Prostate gland (tissue), 2 donors: ENCODE measurements at places on chromosomes 3 and 15.

DNA sequence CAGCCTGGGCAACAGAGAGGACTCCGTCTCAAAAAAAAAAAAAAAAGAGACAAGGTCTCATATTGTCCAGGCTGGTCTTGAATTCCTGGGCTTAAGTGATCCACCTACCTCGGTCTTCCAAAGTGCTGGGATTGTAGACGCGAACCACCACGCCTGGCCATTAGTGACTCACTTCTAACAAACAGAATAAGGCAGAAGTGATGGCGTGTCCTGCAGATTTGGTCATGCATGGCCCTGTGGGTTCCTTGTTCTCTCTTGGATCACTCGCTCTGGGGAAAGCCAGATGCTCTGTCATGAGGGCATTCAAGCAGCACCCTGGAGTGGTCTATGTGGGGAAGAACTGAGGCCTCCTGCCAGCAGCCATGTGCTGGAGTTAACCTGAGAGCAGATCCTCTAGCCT, 27.4 kb upstream of the TJP1 start:
- no peak for DNase-seq

- no peak for DNase-seq
Observed at GRCh38 chr3:148865049-148865448, at the start of gene CPA3. CPA3 (plus strand) TSS chr3:148865296; CDS start chr3:148865308, 12 bp downstream.

- DNase-seq: no peak
Observed at GRCh38 chr3:106428565-106428994, 559.8 kb upstream of the CBLB start.

DNA sequence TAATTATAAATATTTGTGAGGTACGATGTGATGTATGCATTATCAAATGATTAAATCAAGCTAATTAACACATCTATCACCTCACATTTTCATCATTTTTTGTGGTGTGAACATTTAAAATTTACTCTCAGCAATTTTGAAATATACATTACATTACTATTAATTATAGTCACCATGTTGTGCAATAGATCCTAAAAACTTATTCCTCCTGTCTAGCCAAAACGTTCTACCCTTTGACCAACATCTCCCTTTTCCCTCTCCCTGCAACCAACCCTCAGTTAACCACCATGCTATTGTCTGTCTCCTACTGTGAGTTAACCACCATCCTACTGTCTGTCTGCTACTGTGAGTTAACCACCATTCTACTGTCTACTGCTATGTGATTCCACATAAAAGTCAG, 20.7 kb upstream of the SLMAP start:
- DNase-seq: no peak

- DNase-seq: no peak
Observed at GRCh38 chr3:10783360-10784351, 32.4 kb upstream of the SLC6A11 start.

DNA sequence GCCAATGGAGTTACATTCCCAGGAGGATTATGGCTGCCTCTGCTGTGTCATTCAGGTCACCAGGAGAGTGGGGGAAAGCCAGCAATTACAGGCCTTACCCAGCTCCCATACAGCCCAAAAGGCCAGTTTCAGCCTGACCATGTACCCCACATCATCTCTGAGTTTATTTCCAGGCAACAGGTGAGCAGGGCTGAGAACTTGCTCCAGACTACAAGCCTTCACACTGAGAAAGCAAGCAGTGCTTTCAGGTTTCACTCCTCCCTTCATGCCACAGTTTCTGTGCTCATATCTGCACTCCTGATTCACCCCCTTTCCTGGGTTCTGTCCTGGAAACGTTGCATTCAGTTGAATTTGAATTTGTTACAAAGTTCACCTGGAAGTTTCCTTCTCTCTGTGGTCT, 68.1 kb upstream of the ABI3BP start:
- no peak for DNase-seq

DNA sequence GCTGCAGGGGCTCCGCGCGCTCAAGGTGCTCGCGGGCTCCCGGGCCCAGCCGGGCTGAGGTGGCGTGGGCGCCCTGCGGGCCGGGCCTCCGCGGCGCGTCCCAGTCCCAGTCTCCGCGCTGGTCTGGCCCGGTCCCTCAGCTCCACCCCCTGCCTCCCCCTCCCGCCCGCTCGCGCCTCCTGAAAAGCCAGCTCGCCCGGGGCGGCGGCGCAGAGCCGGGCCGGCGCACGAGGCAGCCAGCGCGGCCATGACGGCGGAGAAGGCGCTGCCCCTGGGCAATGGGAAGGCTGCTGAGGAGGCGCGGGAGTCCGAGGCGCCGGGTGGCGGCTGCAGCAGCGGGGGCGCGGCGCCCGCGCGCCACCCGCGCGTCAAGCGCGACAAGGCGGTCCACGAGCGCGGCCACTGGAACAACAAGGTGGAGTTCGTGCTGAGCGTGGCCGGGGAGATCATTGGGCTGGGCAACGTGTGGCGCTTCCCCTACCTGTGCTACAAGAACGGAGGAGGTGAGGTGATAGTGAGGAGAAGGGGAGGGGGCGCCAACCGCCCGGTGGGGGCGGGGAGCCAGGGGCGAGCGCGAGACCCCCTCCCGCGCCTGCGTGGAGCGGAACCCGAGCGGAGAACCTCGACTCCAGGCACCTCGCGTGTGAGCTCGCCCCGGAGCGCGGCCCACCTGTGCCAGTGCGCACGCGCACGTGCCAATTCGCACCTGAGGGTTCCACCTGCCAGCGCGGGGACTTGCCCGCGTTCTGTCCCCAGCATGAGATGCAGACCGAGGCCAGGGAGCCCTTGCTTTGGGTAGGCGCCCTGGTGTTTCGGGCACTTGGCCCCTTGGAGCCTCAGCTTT, at the start of gene SLC6A11:
SLC6A11 (plus strand) TSS at position 210 of the 844 bp plus-strand sequence; CDS start at position 248, 38 bp downstream.
- peak; percentile 37 for DNase-seq

- DNase-seq: peak; percentile 49
Observed at GRCh38 chr3:52688266-52688665, 2.4 kb downstream of the GNL3 start.

GRCh38 chr3:69126999-69127398, 4.6 kb upstream of the LMOD3 start:
- DNase-seq: no peak

- no peak for DNase-seq
Observed at GRCh38 chr15:94644433-94644832, 413.1 kb downstream of the MCTP2 start.

DNA sequence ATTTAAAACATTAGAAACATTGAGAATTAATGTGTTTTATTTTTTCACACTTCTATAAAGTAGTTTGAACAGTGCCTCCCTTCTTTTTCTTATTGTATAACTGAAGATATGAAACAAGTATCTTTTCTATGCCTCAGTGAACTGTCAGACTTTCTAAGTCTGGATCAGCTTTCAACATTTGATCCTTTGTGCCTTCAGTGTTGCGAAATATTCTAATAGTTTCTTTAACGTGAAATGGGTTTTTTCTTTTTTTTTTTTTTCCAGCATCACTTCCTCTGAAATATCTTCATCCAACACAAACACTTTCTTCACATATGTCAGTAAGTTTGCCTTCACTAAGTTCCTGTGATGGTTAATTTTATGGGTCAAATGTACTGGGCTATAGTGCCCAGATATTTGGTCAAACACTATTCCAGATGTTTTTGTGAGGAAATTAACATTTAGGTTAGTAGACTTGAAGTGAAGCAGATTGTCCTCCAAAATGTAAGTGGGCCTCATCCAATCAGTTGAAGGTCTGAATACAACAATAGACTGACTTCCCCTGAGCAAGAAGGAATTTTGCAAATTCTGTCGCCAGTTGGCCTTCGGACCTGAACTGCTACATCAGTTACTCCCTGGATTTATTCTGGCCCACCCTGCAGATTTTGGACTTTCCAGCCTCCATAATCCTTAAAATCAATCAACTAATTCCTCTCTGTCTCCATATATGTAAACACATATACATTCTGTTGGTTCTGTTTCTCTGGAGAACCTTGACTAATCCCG, 6.4 kb upstream of the CPOX start:
- DNase-seq: no peak

GRCh38 chr3:43923104-43923882, 232.6 kb downstream of the ABHD5 start:
- no peak for DNase-seq

- DNase-seq: no peak
Observed at GRCh38 chr3:156093964-156094363, 26.4 kb upstream of the KCNAB1 start.

GRCh38 chr15:64775551-64776401, at the start of gene RBPMS2:
RBPMS2 (minus strand) TSS chr15:64775589; CDS start chr15:64775319, 270 bp downstream.
- DNase-seq: no peak

- no peak for DNase-seq
Observed at GRCh38 chr3:17686613-17687012, 55.8 kb downstream of the TBC1D5 start.

GRCh38 chr3:30614943-30615342, 8.5 kb downstream of the TGFBR2 start:
- DNase-seq: no peak

GRCh38 chr15:36932070-36932469, 168.3 kb downstream of the MEIS2 start:
- DNase-seq: no peak

- DNase-seq: no peak
Observed at GRCh38 chr15:50219820-50220219, 37.8 kb downstream of the SLC27A2 start.

- no peak for DNase-seq
Observed at GRCh38 chr3:100158918-100159330, 44.6 kb upstream of the FILIP1L start.

GRCh38 chr3:191355406-191355805, 25.1 kb upstream of the UTS2B start:
- no peak for DNase-seq

- no peak for DNase-seq
Observed at GRCh38 chr3:141227752-141228151, 3.9 kb upstream of the PXYLP1 start.

GRCh38 chr3:172347895-172348679, 100.2 kb downstream of the GHSR start:
- no peak for DNase-seq

- no peak for DNase-seq
Observed at GRCh38 chr15:38509152-38509551, 55.2 kb downstream of the FAM98B start.

- no peak for DNase-seq
Observed at GRCh38 chr3:62149962-62150361, 223.4 kb downstream of the FEZF2 start.

DNA sequence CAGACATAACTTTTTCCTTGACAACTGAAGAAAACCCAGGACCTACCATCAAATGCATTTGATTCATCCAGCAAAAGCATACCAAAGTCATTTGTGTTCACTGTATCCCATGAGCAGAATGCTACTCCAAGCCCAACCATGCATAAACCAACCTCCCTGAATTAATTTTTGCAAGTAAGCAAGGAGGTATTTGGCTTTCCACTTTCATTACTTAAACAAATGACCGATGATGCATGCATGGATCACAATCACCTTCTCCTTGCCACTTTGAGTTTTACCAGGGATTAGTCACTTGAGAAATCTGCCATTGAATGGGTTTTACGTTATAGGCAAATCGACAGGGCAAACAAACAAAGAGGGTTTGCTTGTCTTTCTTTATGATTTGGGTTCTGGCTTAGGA, 214.8 kb downstream of the FMN1 start:
- DNase-seq: no peak

DNA sequence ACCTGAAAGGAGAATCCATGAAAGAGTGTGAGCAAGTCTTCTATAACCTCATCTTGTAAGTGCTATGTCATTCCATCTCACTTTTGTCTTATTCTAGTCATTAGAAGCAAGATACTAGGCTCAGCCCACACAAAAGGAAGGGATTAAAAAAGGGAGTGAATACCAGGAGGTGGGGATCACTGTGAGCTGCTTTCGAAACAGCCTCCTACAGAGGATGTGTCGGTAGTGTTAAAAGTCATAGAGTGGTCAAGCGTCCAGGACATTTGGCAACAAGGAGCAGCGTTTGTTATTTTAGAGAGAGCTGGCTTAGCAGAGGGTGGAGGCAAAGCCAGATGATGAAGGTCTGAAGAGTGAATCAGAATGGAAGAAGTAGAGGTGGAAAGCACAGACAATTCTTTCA, 11.7 kb upstream of the ZNF148 start:
- no peak for DNase-seq

DNA sequence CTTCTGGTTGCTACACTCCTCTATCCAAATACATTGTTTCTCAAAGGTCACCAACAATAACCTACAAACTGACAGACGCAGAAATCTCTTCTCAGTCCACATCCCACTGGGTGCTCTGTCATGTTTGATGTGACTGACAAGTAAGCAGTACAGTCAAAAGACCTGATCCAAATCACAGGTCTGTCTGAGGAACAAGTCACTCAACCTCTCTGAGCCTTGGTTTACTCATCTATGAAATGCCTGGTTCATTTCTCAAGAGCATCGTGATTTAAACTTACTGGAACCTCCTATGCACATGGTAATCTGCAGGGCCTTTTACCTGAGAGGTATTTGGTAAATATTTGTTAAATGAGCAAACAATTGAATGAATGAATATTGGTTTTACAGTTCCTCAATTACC, 5.5 kb downstream of the LRRC31 start:
- DNase-seq: no peak

DNA sequence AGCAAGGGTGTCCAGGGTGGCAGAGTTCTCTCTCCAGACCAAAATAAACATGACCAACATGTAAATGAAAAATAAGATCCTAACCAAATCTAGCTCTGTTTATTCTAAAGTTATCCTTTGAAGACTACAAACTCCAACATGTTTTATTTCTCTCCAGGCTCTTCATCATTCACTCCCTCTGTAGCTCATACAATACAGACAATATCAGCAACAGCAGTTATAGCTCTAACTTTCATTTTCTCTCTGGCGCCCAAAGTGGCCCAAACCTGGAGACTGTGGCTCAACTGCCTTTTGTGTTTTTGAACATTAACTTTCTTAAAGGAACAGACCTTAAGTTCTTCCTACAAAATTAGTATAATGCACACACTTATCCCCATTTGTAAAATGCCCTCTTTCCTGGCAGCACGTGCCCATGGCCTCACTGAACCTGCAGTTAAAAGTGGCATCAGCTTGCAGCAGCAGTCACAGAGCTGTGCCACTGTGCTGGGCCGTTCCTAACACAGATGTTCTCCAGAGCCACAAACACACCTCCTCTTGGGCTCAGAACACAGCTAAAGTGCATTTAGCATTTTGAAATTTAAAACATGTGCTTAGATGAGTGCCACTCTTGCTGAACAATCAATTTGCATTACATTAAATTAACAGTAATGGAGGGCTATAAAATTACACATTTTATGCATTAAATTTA, 91.9 kb downstream of the RORA start:
- DNase-seq: no peak

GRCh38 chr3:124397088-124397487, 333.2 kb upstream of the UMPS start:
- DNase-seq: no peak

- DNase-seq: no peak
Observed at GRCh38 chr15:77617476-77618230, 15.1 kb downstream of the LINGO1 start.

DNA sequence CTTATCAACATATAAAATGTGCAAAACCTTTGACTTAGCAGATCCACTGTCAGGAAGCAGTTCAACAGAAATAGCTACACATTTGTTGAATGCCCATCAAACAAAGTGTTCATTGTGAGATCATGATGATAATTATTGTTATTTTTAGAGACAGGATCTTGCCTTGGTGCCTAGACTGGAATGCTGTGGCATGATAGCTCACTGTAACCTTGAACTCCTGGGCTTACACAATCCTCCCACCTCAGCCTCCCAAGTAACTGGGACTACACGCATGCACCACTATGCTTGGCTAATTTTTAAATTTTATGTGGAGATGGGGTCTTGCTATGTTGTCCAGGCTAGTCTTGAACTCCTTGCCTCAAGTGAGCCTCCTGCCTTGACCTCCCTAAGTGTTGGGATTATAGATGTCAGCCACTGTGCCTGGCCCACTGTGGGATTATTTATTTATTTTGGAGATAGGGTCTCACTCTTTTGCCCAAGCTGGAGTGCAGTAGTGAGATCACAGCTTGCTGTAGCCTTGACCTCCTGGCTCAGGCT, 8.8 kb downstream of the MAP2K5 start:
- DNase-seq: no peak
